AG10803 (cell line): ENCODE measurements at places on chromosomes 4 and X.

DNA sequence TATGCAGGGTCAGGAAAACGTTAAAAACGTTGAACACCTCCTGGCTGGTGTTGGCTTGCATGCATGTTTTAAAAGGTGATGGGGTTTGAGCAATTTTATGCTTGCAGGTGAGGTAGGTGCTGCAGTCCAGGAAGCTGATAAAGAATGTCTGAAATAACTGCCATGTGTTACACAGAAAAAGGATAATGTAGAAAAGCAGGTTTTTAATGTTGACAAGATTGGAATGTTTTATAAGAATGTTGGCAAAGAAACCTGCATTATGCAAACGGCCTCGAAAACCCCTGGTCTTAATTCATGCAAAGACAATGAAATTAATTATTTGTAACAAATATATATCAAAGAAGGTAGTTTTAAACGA lies 723.7 kb upstream of the AGA start:
- DNase-seq: no peak

DNA sequence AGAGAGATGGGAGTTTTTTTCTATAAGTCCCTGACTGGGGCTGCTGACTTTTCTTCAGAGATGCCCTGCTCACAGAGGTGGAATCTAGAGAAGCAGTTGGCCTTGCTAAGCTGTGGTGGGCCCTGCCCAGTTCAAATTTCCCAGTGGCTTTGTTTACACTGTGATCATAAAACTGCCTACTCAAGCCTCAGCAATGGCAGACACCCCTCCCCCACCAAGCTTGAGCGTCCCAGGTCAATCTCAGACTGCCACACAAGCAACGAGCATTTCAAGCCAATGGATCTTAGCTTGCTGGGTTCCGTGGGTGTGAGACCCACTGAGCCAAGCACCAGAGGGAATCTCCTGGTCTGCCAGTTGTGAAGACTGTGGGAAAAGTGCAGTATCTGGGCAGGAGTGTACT lies 199.8 kb upstream of the WDFY3 start:
- no peak for DNase-seq

GRCh38 chrX:65587616-65588526 lies 53.3 kb upstream of the LAS1L start:
- peak; percentile 66 for DNase-seq

- DNase-seq: no peak
These were observed 735.6 kb downstream of the GLUD2 start for GRCh38 chrX:121782976-121783375.

- no peak for DNase-seq
These were observed 112.5 kb downstream of the SH3KBP1 start for GRCh38 chrX:19774905-19775304.

DNA sequence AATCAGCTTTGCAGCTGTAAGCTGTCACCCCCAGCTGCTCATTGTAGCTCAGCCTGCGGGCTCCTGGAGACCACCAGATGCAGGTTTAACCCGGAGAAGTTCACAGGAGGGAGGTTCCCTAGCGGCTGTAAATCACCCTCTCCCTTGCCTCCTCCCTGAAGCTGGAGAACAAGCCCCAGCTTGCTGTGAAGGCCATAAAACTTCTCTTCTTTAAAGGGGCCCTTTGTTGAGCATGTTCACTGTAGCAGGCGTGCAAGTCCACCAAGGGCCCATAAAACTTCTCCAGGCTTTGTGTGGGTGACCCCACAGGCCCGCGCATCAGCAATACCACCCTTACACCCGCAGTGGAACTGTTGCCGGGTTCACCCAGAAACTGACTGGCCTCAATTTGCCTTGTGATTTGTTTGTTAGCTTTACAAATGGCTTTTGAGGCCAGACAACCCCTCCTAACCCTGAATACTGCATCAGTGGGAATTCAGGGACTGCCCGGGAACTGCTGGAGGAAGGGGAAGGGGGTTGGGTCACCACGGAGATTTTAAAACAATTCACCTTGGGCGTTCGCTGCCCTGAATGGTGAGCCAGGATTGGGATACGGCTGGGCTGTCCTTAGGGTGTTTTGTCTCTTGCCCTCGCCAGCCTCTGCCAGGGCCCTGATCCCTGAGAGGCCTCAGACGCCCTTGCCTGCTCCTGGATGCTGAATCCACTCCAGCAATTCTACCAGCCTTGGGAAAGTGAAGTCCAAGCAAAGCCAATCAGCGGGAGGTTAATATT lies 49.5 kb upstream of the ATP6AP2 start:
- no peak for DNase-seq

DNA sequence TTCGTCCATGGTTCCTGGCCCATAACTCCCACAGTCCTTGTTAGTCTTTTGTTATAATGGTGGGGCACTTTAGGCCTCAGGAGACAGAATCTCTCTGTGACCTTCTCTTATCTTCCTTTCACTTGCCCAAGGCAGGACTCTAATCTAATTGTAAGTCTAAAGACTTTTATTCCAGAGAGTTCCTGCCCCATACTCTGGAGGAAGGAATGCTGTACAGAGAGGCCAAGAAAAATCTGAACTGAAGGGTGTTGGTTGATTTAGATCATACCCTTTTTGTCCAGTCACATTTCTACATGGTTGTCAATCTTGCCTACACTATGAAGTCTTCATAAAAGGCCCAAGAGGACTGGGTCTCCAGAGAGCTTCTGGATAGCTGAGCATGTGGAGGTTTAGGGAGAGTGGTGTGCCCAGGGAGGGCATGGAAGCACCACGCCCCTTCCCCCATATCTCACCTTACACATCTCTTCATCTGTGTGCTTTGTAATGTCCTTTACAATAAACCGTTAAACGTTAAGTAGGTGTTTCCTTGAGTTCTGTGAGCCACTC lies 84.5 kb downstream of the AFF1 start:
- DNase-seq: no peak

- no peak for DNase-seq
These were observed 66.4 kb downstream of the ARAP2 start for GRCh38 chr4:36177946-36178345.

GRCh38 chrX:53087388-53087831 lies 5.2 kb downstream of the TSPYL2 start:
- DNase-seq: no peak

DNA sequence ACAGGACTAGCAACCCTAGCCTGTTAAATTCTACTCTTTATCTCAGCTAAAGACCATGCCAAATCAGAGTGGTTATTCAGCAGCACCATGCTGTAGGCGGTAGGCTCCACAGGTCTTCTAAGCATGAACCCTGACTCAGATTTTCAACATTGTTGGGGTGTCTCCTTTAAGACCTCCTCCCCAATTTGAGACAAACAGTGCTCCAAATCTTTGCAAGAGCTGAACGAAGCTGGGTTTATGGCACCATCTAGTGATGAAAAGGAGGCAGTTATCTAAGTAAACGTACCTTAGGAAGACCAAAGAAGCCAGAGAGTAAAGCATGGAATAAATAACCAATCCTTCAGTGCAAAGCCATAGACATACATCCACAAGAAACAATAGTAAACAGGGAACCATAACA lies 334.5 kb upstream of the SLC7A11 start:
- DNase-seq: peak; percentile 32

- peak; percentile 41 for DNase-seq
These were observed 867 bp downstream of the TIFA start for GRCh38 chr4:112284662-112285411.

DNA sequence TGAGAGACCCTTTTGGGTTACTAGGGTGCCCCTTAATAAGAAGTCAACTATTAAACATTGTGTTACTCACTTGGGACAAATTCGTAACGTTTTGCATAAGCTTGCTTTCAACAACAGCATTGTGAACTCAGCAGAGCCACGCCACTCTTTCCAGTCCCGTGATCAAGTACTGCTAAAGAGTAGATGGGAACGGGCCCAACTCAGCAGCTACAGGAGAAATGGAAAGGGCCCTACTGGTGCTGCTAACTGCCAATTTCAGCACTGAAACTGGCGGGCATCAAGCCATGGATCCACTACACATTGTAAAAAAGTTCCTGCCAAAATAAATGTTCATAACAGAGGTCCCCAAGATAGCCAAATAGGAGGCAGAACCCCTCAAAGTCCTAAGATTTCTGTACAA lies 19.0 kb upstream of the DHX15 start:
- no peak for DNase-seq

DNA sequence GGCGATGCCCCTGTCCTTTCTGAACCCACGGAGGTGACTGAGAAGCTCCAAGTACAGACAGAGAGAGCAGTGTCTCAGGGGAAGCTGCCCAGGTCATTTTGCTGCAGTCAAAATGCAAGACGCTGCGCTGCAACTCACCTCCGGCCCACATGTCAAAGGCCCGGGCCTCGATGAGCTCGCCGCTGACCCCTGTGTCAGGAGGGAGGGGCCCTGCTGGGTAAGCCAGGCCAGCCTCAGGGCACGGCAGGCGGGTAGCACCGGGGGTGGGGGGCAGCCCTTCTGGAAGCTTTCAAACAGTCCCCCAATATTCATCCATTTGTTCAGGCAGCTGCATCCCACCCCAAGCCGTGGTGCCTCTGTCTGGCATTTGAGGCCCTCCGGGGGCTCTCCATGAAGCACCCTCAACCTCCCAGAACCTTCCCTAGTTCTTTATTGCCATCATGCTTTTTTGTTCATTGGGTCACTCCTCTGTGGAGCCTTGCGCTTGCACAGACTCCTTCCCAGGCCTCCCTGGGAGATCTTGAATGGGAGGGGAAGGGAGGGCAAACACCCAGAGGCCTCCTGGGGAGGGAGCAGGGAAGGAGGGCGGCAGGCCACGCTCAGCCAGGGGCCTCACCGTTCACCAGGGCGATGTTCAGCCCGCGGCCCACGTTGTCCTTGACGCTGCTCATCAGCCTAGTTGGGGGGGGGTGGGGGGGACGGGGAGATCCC lies 8.2 kb downstream of the FAM3A start:
- DNase-seq: no peak

DNA sequence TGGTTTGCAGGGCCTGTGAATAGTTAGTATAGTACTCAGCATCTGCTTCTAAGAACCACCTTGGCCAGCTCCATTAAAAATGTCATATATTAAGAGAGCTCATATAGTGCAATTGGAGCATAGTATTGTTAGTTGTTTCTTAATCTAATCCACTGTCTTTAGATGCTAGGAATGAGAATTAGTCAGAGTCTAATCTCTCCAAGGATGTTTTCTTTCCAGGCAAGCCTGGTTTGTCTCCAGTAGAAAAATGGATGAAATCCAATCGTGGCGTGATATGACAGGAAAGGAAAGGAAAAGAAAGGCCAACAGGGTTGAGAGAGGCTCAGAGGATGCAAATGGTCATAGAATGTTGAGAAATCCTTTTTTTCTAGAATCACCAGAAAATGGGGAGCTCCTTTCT lies 15.0 kb upstream of the TMEM164 start:
- DNase-seq: no peak

DNA sequence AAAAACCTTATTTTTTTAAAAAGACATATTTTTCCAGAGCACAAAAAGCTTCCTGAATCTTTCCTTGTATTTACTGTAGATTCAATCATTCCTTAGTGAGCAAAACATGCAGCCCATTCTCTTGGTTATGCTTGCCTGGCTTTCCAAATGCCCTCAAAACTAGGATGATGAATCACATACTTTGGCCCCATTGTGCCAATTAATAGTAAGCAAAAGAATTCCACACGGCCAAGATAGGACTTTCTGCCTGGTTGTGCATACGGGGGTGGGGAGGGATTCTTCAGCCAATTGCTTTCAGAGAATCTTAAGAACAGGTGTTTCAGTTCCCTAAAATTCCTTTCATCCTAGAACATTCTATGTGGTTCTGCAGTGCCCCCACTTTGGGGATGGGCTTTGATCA lies 7.0 kb downstream of the RAI2 start:
- no peak for DNase-seq
